ENCODE measurements at places on chromosomes 16 and 17.
A peak's percentile ranks its signal among the peaks of the same experiment; 100 is the strongest.

- H3K36me3 ChIP-seq: no peaks in the 10 kb centered on the region
- H3K27me3 ChIP-seq: no peaks in the 10 kb centered on the region
Measured at GRCh38 chr17:27038676-27039075, 255.2 kb upstream of the WSB1 start.

- no peaks in the 10 kb centered on the region for H3K36me3 ChIP-seq
- DNase-seq: no peak
- H3K27me3 ChIP-seq: no peaks in the 10 kb centered on the region
- no peak overlapping the region for H3K27ac ChIP-seq
- no peaks in the 10 kb centered on the region for H3K4me1 ChIP-seq
Measured at GRCh38 chr17:1203111-1203966, 23.6 kb upstream of the ABR start.

- peaks cover 8% of the 10 kb centered on the region for H3K36me3 ChIP-seq
- no peak overlapping the region for H3K4me3 ChIP-seq
- peaks cover 2% of the 10 kb centered on the region for H3K4me1 ChIP-seq
- H3K27me3 ChIP-seq: no peaks in the 10 kb centered on the region
- no peak for DNase-seq
Measured at GRCh38 chr16:85639529-85640253, 26.6 kb downstream of the GSE1 start.

GRCh38 chr16:54331241-54332002 is 44.8 kb upstream of the IRX3 start:
- H3K36me3 ChIP-seq: no peaks in the 10 kb centered on the region
- H3K27ac ChIP-seq: no peak overlapping the region
- no peak overlapping the region for H3K4me3 ChIP-seq
- DNase-seq: peak; percentile 54

DNA sequence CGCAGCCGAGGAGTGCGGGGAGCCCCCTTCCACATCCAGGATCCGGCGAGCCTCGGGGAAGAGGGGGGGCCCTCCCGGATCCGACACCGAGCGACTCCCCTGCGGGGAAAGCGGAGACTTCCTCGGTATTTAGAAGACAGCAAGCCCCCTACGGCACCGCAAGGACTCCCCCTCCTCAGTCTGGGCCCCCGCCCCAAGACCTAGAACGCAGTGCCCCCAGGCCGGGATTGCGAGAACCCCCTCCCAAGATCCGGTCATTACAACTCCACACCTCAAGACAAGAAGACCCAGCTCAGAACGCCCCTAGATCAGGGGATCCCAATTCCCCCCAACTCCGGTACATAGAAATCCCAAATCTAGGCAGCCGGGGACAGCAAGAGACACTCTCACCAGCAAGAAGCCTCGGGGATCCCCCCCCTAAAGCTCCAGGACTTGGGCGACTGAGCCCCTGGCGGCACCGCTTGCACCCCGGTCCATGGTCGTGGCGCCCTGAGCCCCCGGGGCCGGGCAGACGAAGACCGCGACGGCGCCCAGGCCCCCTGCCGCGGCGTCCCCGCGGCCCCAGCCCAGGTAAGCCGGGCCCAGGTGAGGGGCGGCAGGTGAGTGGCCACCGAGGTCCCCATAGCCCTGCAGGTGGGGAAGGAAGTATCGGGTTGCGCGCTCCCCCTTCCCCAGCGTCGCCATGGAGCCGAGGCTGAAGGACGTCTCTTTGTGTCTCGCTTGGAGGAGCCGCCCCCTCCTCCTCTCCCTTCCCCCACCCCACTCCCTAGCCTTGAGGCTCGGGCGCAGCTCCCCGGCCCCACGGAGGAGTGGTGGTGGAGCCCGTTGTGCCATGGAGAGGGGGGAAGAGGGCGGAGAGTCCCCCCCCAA is 641 bp downstream of the SBK1 start:
- no peak for DNase-seq
- peak overlapping the region; percentile 82 for H3K4me3 ChIP-seq
- no peaks in the 10 kb centered on the region for H3K36me3 ChIP-seq

GRCh38 chr17:73304971-73305812 is 6.6 kb downstream of the CDC42EP4 start:
- H3K27ac ChIP-seq: no peak overlapping the region
- no peaks in the 10 kb centered on the region for H3K27me3 ChIP-seq

GRCh38 chr16:51562891-51563290 is 411.8 kb upstream of the SALL1 start:
- no peak overlapping the region for H3K27ac ChIP-seq
- no peak overlapping the region for H3K4me3 ChIP-seq
- no peaks in the 10 kb centered on the region for H3K27me3 ChIP-seq
- H3K4me1 ChIP-seq: no peaks in the 10 kb centered on the region

GRCh38 chr17:78727476-78728229 is 54.4 kb downstream of the CYTH1 start:
- H3K27me3 ChIP-seq: no peaks in the 10 kb centered on the region
- H3K4me3 ChIP-seq: no peak overlapping the region
- H3K27ac ChIP-seq: no peak overlapping the region
- H3K36me3 ChIP-seq: no peaks in the 10 kb centered on the region
